Ascending aorta (tissue), 2 donors: ENCODE measurements at places on chromosomes 16 and 17. TPM values are rescaled to one million over a fixed set of nuclear protein-coding genes. Genes with fewer than 3 reads are reported as not detected.

DNA sequence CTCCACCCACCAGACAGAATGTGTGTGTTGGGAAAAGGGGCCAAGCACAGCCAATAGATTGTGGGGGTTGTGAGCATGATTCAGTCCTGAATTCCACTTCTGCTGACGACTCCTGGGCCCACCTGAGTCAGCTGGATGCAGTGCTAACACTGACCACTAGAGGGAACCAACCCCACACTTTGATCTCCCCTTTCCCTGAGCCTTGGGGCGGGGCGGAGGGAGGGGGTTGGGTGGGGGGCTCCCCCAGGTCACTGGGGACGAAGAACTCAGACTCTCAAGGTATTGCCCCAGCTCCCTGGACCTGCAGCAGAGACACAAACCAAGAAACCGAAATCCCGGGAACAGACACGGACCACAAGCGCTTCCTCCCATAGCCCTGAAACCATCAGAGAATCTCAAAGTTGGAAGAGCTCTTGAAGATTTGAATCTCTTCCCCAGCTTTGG, 621 bp upstream of the CSHL1 start:
- no peak for DNase-seq

DNA sequence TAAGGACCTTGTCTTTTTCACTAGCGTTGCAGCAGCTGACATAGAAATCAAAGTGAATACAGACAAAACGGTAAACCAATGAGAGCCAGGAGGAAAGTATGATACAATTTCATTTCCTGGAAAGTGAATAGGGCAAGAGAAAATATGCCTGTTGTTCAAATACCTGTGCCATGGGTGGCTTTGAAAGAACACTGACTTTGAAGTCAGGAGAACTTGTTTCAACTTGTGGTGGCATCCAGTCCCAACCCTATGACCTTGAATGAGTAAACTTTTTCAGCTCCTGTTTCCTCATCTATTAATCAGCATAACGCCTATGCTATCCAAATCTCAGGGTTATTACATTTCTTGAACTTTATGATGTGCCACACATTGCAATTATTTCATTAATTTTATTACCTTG, 173.7 kb upstream of the HS3ST3A1 start:
- DNase-seq, result no peak

GRCh38 chr16:53191413-53191812, 136.6 kb downstream of the CHD9 start:
- no peak for DNase-seq

- DNase-seq, result no peak
These were observed 12.9 kb downstream of the BANP start for GRCh38 chr16:87964049-87964659.

- no peak for DNase-seq
These were observed 180.9 kb downstream of the HS3ST3A1 start for GRCh38 chr17:13420878-13421277.

DNA sequence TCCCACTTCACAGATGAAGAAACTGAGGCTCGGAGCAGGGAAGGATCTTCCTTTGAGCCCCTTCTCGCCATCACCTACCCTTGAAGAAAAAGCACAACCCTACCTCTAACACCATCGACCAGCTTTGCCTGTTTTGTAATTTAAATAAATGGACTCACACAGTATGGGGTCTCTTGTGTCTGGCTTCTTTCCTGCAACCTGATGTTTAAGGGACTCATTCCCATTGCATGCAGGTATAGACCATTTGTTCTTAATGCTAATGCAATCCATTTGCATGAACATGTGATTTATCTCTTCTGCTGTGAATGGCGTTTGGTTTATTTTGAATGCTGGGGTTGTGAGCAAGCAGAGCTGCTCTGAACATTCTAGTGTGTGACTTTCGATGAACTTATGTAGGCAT, 150.8 kb upstream of the FOXF1 start:
- no peak for DNase-seq

DNA sequence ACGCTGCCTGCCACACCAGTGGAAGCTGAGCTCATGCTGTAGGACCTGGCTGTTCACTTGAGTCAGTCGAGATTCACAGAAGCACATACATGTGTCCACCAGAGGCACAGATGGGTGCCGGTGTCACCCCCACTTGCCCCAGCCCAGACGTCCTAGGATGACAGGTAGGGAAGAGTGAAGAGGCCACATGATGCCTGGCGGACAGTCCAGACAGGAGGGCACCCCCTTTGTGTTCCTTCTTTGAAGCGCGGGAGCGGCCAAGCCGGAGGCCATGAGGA, 8.8 kb downstream of the UBE2I start:
- no peak for DNase-seq

DNA sequence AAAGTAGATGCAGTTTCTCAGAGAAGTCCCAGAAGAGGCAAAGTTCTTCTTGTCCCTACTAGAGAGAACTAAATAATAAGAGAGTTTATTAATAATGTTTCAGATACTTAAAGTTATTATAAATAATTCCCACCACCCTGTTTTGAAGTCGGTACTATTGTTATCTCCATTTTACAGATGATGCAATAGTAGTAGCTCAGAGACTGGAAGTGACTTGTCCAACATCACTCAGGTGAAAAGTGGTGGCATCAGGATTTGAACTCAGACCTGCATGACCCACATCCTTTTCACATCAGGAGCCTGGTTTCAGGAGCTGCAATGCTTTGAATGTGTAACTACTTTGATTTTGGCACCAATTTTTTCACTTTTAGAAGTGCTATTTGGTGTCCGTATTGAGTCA, 52.7 kb downstream of the GPR139 start:
- DNase-seq, result no peak

The UNC13D gene
- total RNA-seq, result 33.1 TPM

The SLC16A6 gene
- not detected for total RNA-seq
